ENCODE measurements at places on chromosomes 12 and 14.

- H3K36me3 ChIP-seq: peaks cover 10% of the 10 kb centered on the region
- peaks cover 16% of the 10 kb centered on the region for H3K27me3 ChIP-seq
- peaks cover 25% of the 10 kb centered on the region for H3K4me1 ChIP-seq
Observed at GRCh38 chr14:94132285-94132887, 3.0 kb upstream of the IFI27L2 start.

GRCh38 chr12:54475537-54475936, 2.1 kb upstream of the GTSF1 start:
- DNase-seq: no peak
- no peaks in the 10 kb centered on the region for H3K36me3 ChIP-seq
- H3K4me1 ChIP-seq: peaks cover 8% of the 10 kb centered on the region
- peaks cover 4% of the 10 kb centered on the region for H3K27me3 ChIP-seq
- no peak overlapping the region for H3K4me3 ChIP-seq
- H3K27ac ChIP-seq: no peak overlapping the region

DNA sequence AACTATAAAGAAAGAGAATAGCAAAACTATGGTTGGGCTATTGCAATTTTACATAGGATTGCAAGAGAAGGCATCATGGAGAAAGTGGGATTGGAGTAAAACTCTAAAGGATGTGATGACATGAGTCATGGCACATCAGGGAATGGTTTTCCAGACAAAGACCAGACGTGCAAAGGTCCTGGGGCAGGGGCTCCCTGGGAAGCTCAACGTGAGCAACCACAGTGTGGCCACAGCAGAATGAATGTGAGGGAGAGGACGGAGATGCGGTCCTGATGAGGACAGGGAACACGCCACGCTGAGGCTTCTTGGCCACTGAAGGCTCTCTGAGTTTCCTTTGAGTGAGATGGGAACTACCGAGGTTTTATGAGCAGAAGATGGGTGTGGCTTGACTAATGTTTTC, 38.2 kb downstream of the FZD10 start:
- no peaks in the 10 kb centered on the region for H3K4me1 ChIP-seq
- no peak overlapping the region for H3K4me3 ChIP-seq
- H3K27ac ChIP-seq: no peak overlapping the region
- no peaks in the 10 kb centered on the region for H3K27me3 ChIP-seq
- H3K36me3 ChIP-seq: no peaks in the 10 kb centered on the region
- no peak for DNase-seq

GRCh38 chr14:93953739-93954515, 22.4 kb downstream of the ASB2 start:
- H3K27ac ChIP-seq: peak overlapping the region; percentile 96
- no peak overlapping the region for H3K4me3 ChIP-seq
- H3K27me3 ChIP-seq: no peaks in the 10 kb centered on the region
- H3K4me1 ChIP-seq: peaks cover 49% of the 10 kb centered on the region

GRCh38 chr14:69298131-69299071, 38.4 kb downstream of the GALNT16 start:
- H3K4me3 ChIP-seq: no peak overlapping the region
- no peaks in the 10 kb centered on the region for H3K36me3 ChIP-seq
- H3K27ac ChIP-seq: no peak overlapping the region
- no peaks in the 10 kb centered on the region for H3K27me3 ChIP-seq
- DNase-seq: no peak
- H3K4me1 ChIP-seq: no peaks in the 10 kb centered on the region

DNA sequence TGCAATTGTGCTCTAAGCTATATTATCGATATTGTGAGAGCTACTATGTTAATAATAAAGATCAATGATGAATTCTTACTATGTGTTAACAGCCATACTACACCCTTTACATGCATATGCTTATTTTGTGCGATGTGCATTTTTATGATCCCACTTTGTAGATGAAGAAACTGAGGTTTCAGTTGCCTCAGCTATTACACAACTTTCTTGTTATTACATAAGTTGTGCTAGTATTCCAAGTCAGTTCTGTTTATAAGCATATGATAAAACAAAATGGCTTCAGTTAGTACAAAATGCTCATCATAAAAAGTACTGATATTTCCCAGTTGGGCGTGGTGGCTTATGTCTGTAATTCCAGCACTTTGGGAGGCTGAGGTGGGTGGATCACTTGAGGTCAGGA, 471.5 kb upstream of the DCN start:
- peaks cover 25% of the 10 kb centered on the region for H3K27me3 ChIP-seq
- no peaks in the 10 kb centered on the region for H3K36me3 ChIP-seq
- H3K27ac ChIP-seq: no peak overlapping the region
- DNase-seq: no peak
- no peak overlapping the region for H3K4me3 ChIP-seq

GRCh38 chr12:93680006-93680405, 2.8 kb downstream of the CRADD start:
- peaks cover 17% of the 10 kb centered on the region for H3K36me3 ChIP-seq
- no peak overlapping the region for H3K27ac ChIP-seq
- DNase-seq: no peak

DNA sequence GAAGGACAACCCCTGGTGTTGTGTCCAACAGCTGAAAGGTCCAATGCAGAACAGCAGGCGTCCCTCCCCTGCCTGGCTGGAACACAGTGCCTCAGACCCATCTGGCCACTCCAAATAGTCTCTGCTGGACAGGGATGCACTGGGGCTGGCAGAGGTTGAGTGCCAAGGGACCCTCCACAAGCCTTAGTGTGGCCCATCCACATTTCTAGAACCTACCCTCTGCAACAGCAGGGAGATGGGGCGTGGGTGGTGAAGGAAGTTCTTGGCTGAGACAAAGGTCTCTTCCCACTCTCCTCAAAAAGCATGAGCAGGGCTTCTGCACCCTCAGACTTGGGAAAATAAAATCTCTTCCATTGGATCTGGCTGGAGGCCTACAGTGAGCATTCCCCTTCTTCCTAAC, 36.5 kb downstream of the LTBP2 start:
- DNase-seq: no peak
- no peak overlapping the region for H3K4me3 ChIP-seq
- H3K36me3 ChIP-seq: no peaks in the 10 kb centered on the region
- H3K4me1 ChIP-seq: peaks cover 5% of the 10 kb centered on the region
- H3K27ac ChIP-seq: no peak overlapping the region

DNA sequence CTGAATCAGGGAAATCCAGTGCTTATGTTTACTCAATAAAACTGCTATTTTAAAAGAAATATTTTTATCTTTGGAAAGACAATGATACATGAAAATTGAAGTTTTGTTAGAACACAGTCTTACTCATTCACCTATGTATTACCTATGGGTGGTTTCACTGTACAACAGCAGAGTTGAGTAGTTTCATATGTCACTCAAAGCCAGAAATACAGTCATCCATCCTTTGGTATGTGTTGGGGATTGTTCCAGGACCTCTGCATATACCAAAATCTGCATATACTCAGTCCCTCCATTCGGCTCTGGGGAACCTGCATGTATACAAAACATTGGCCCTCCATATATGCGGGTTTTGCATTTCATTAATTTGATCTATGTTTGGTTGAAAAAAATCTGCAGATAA, 190.6 kb downstream of the GPHN start:
- H3K27me3 ChIP-seq: peaks cover 4% of the 10 kb centered on the region
- DNase-seq: no peak
- no peak overlapping the region for H3K4me3 ChIP-seq

DNA sequence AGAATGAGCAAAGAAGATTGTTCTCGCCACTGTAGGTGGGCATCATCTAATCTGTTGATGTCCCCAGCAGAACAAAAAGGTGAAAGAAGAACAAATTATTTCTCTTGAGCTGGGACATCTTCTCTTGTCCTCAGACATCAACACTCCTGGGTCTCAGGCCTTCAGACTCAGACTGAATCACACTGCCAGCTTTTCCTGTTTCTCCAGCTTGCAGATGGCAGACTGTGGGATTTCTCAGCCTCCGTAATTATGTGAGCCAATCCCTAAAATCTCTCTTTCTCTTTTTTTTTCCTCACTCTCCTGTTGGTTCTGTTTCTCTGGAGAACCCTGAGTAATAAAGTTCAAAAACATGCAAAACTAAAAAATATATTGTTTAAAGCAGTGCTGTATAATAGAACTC, 3.7 kb upstream of the TMPRSS12 start:
- peaks cover 20% of the 10 kb centered on the region for H3K36me3 ChIP-seq
- H3K27ac ChIP-seq: no peak overlapping the region
- no peak overlapping the region for H3K4me3 ChIP-seq
- H3K4me1 ChIP-seq: no peaks in the 10 kb centered on the region

DNA sequence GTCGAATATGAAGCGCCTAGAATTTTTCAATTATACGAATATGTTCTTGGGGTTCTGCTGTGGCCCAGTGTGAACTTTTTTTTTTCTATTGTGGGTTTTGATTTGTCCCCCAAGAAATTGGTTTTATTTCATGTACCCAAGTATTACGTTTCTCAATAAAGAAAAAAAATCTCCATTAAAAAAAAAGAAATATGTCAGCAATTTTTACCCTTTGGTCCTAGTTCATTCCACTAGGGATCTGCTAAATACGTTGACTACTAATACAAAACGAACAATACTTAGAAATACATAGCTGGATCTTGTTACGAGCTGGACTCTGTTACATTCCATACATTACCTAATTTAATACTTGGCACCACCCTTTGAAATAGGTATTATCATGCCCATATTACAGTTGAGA, 216.9 kb downstream of the SLC16A7 start:
- DNase-seq: no peak
- H3K36me3 ChIP-seq: no peaks in the 10 kb centered on the region
- H3K27ac ChIP-seq: no peak overlapping the region
- no peaks in the 10 kb centered on the region for H3K27me3 ChIP-seq
- H3K4me3 ChIP-seq: no peak overlapping the region

DNA sequence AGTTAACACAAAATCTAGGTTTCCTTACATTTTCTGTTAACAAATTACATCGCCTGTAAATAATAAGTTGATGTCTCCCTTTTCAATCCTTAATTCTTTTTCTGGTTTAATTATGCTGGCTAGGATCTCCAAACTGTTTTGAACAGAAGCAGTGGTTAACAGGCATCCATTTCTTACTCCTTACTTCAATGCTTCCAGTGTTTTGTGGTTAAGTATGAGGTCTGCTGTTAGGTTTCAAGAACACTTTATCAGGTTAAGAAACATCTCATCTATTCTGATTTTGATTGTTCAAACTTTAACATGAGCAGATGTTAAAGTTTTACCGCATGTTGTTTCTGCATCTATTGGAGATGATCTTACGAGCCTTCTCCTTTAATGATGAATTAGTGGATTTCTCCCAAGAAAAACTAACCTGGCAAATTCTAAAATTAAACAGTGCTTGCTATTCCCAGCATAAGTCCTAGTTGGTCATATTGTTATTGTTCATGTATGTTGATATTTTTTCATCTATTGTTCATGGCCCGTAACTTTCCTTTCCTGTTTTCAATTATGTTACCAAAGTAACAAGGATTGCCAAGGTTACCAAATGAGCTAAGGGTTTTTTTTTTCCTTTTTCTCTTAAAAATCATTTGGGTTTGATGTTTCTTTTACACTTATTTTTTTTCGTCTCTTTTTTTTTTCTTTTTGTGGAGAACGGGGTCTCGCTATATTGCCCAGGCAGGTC, 33.4 kb downstream of the POLE start:
- no peak overlapping the region for H3K4me3 ChIP-seq
- H3K27ac ChIP-seq: no peak overlapping the region
- no peaks in the 10 kb centered on the region for H3K4me1 ChIP-seq
- peaks cover 10% of the 10 kb centered on the region for H3K36me3 ChIP-seq
- H3K27me3 ChIP-seq: no peaks in the 10 kb centered on the region

GRCh38 chr12:70551731-70552130, 85.5 kb downstream of the PTPRB start:
- H3K27ac ChIP-seq: no peak overlapping the region
- H3K4me1 ChIP-seq: no peaks in the 10 kb centered on the region

GRCh38 chr12:26247873-26248272, 52.5 kb downstream of the SSPN start:
- H3K36me3 ChIP-seq: peaks cover 9% of the 10 kb centered on the region
- no peak overlapping the region for H3K27ac ChIP-seq
- H3K27me3 ChIP-seq: no peaks in the 10 kb centered on the region
- no peak overlapping the region for H3K4me3 ChIP-seq
- no peak for DNase-seq
- H3K4me1 ChIP-seq: no peaks in the 10 kb centered on the region

- H3K27ac ChIP-seq: peak overlapping the region; percentile 44
- no peak overlapping the region for H3K4me3 ChIP-seq
Observed at GRCh38 chr14:72759670-72760069, 134.2 kb downstream of the DPF3 start.

GRCh38 chr14:24070285-24071143, 848 bp upstream of the CPNE6 start:
- no peak overlapping the region for H3K27ac ChIP-seq
- H3K27me3 ChIP-seq: peaks cover 11% of the 10 kb centered on the region
- no peak for DNase-seq
- no peak overlapping the region for H3K4me3 ChIP-seq
- no peaks in the 10 kb centered on the region for H3K36me3 ChIP-seq

DNA sequence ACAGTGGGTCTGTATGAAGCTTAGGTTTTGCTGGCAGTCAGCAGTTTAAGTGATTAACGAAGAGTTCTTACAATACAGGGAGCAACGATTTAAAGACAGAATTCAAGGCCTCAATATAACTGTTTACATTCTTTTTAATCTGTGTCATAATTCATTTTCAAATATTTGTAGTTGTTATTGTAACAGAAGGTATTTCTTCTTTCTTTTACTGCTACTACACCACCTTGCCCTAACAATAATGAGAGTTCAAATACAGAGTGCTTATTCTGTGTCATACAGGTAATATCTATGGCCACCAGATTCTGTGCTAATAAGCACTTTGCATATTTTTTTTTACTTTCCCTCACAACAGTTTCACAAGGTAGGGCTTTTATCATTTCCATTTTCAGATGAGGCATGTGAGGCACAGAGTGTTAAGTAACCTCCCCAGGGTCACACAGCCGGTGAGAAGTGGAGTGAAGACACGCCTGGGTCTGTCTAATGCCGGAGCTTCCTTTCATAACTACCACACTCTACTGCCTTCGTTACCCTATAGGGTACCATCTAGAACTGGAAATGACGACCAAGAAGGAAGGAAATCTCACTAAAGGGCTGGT, 81.9 kb downstream of the PELI2 start:
- DNase-seq: no peak
- H3K27ac ChIP-seq: no peak overlapping the region
- no peaks in the 10 kb centered on the region for H3K27me3 ChIP-seq

GRCh38 chr12:14260011-14260993, 105.2 kb upstream of the ATF7IP start:
- DNase-seq: peak; percentile 44
- H3K4me3 ChIP-seq: peak overlapping the region; percentile 13
- H3K27me3 ChIP-seq: no peaks in the 10 kb centered on the region
- H3K27ac ChIP-seq: peak overlapping the region; percentile 91
- peaks cover 38% of the 10 kb centered on the region for H3K4me1 ChIP-seq
- H3K36me3 ChIP-seq: no peaks in the 10 kb centered on the region

DNA sequence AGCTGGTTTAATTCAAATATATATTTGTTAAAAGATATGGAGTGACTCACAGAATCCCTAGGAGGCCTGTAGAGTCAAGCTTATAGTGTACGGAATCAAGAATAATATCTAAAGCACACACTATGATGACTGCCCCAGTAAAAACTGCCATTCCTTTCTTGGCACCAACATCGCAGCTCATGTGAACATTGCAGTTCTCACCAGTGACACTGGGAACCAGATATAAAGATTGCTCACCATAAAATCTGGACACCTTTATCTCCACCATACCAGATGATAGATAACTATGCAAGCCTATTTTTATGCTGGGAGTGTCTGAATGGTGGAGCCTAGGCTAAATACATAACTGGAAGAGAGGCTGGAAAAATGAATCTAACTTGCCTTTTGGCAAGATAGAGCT, 463.9 kb upstream of the TBX3 start:
- no peaks in the 10 kb centered on the region for H3K27me3 ChIP-seq
- no peak overlapping the region for H3K27ac ChIP-seq
